Urinary bladder (tissue), 4 donors: ENCODE measurements at places on chromosomes 3 and 15. TPM values are rescaled to one million over a fixed set of nuclear protein-coding genes. Genes with fewer than 3 reads are reported as not detected.

Gene GOLGA8T
- total RNA-seq = 0.37 TPM

DNA sequence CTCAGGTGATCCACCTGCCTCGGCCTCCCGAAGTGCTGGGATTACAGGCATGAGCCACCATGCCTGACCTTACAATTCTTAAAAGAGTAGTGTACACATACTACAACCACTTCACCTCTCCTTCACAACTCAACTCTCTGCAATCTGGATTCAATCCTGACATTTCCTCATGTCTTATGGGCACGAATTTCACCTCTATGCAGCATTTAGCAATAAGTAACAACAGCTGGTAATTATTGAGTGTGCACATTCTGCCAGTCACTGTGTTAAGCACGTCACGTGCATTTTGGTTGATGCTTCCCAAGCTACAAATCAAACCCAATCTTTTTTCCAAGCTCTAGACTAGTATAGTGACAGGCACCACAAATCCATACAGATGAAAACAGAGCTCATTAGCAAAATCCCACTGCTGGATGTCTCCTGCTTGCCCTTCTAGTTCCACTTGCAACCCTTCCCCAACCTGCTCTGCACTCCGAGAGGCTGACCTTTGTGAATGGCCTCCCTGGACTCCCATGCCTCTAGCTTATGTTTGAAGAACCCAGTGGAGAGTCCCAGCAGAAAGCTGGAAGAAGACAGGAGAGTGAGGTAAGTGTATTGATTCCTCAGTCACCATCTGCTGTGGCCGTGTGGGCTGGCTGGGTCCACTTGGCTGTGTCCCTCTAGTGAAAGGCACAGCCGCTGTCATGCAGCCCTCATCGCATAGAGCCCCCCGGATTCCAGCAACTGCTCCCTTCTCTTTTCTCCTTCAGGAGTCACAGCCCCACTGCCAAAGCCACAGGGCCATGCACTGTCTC, 176.5 kb downstream of the MEX3B start:
- no peak for DNase-seq

DNA sequence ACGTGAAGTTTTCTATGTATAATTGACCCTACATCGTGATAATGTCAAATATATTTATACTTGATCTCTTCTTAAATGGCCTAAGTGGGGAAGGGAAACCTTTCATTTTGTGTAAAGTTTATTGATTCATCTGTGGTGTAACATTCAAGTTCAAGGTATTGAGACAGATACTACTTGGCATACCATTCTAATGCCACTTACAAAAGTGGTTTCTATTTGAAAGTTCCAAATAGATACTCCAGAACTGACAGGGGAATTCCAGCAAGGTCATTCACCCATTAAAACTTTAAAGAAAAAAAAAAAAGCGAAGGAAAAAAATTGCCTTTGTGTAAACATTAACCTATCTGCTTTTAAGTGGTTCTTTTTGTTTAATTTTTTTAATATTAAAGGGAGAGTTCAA, 45.3 kb upstream of the MAP3K13 start:
- DNase-seq = no peak

GRCh38 chr3:190048932-190049441, 71.7 kb downstream of the P3H2 start:
- no peak for DNase-seq

GRCh38 chr3:99647081-99647480, 8.7 kb downstream of the COL8A1 start:
- no peak for DNase-seq

Gene MNS1
- total RNA-seq = 7.1 TPM

Gene CATSPER2
- 4.7 TPM for total RNA-seq

- DNase-seq = no peak
Measured at GRCh38 chr3:105829229-105829628, 39.6 kb downstream of the CBLB start.

Gene CHRFAM7A
- total RNA-seq = 3.6 TPM

DNA sequence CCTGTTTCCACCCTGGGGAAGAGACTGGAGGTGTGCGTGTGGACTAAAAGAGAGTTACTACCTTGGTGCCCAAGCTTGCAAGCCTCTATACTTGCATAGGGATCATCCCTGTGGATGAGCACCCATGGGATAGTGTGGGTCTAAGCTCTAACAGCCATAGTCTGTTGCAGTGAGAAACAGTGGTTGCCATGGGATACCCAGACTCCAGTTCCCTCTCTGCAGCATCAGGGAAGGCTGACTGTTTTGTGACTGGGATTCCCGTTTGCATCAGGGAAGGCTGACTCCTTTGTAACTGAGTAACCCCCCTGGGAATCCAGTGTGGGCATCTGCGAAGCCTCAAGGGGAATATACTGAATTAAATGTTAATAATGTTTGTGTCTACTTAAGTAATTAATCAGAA, 196.1 kb downstream of the ZNF621 start:
- no peak for DNase-seq

Gene MAGI1
- total RNA-seq = 46.7 TPM

Gene FSD2
- total RNA-seq = 1.2 TPM
